EH (cell line): ENCODE measurements at places on chromosomes 4 and X.

GRCh38 chrX:115067812-115068211 lies 50.4 kb upstream of the IL13RA2 start:
- peak; percentile 53 for DNase-seq

GRCh38 chrX:122303761-122304160 lies 880.3 kb upstream of the GRIA3 start:
- DNase-seq = no peak

GRCh38 chr4:92099861-92100260 lies 203.9 kb upstream of the GRID2 start:
- no peak for DNase-seq

DNA sequence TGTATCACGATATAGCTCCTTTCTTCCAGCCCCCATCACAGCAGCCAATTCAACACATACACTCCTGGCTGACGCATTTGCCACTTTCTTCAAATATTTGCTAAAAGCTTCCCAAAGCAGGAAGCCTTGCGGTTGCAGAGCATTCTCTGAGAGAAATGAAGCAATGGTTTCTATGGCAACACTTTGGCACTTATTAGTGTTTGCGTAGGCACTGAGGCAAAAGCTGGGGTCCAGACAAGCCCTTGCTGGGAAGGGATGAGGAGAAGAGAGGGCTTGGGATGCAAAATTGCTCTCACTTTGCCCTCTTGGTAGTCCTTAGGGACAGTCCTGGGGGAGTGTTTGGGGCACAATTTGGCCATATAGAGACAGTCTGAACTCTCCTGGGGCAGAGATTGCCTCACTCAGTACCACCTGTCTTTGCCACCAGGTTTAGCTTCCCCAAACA lies 55.0 kb upstream of the PAK3 start:
- DNase-seq = peak; percentile 30

DNA sequence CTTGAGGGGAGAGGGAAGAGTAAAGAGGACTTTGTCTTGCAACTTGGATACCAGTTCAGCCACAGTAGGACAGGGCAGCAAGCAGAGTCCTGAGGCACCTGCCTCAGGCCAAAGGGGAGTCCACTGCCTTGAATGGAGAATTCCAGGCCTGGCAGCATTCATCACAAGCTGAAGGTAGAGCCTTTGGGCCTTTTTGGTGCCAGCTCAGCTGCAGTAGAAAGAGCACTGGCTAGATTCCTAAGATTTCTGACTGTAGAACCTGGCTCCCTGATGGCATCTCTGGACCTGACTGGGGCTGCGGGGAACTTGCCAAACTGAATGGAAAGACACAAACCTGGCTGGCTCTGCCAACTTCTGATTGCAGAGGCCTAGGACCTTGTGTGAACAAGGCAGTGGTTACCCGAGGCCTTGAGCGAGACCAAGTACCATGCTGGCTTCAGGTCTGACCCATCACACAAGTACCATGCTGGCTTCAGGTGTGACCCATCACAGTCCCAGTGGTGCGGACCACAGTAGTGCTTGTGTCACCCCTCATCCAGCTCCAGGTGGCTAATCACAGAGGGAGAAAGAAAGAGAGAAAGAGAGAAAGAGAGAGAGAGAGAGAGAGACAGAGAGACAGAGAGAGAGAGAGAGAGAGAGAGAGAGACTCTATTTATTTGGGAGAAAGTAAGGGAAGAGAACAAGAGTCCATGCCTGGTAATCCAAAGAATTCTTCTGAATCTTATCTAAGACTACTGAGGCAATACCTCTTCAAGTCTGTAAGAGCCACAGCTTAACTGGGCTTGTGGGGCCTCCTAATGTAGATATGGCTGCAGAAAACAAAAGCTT lies 137.6 kb upstream of the SPIN4 start:
- DNase-seq = no peak

DNA sequence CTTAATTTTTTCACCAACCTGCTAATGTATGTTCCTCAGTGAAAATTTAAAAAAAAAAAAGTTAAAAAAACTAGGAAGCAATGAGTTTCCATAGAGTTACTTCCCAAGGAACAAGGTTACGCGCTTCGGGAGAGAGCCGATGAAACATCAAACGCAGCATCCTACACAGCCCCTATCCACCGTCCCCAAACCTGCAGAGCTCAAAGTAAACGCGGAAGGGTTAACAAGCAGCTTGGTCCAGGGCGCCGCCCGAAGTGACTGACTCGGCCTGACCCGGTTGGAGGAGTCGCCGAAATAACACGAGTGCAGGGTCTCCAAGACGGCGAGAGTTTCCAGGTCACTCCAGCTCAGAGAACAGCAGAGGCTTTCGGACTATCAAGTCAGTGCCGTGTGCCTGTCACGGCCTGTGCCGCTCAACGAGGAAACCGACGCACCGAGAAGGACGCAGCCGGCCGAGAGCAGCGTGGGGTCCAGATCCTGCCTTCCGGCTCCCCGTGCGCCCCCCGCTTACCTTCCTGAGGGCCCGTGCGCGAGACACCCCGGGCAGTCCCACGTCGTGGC lies 512 bp downstream of the NOP14 start:
- DNase-seq = peak; percentile 63
